Activated T-helper 1 cell treated with anti-CD3 and anti-CD28 coated beads, Interleukin-2, amount 50 U/mL, for 16 hours (primary cell): ENCODE measurements at places on chromosomes 6 and 20.

DNA sequence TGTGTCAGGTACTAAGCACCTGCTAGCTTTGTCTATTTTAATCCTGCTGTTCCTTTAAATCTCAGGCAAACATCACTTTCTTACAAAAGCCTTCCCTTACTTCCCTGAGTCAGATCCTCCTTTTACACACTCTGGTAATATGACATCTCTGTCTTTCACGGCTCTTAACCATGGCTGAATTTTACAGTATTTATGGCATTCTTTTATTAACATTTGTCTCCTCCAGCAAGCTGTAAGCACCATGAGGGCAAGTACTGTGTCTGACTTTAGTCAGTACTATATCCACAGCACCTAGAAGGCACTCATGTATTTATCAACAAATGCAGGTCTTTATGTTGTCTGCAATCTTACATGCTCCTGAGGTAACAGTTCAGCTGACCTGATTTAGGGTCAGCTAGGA, 33.7 kb upstream of the HBS1L start:
- no peak for DNase-seq

DNA sequence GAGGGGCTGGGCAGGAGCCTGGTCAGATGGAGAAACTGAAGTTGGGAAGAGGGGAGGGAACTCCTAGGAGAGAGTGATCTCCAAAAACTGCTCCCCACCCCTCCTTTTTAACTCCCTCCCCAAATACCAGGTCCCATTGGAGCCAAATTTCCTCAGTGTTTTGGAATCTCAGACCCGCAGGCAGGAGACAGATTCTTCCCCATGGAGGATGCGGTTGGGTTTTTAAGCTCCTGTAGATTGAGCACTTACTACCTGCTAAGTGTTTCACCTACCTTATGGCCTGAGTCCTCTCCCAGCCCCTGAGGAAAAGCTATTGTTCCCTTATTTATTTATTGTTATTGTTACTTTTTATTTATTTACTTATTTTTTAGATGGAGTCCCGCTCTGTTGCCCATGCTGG, 73.2 kb downstream of the CEBPB start:
- no peak for DNase-seq

GRCh38 chr6:12436224-12436623, 146.1 kb downstream of the EDN1 start:
- DNase-seq, result no peak

DNA sequence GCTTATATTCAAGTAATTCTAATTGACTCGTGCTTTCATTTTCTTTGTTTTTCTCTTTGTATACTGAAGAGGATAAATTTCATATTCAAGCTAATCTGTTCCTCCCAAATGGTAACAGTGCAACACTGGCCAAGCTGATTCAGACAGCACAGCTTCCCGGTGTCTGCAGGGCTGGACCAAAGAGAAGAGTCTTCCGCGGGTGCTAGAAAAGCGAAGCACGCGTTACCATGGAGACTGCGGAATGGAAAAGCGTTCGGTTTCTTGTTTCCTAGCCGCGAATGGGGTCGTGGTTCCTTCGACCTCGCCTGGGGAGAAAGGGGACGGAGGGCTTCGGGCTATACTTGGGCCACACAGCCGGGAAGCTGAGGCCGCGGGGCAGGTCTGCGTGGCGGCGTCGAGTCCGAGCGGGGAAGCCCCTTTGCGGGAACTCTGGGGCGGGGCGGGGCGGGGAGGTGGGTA, 6.2 kb upstream of the ZNF311 start:
- DNase-seq, result no peak

DNA sequence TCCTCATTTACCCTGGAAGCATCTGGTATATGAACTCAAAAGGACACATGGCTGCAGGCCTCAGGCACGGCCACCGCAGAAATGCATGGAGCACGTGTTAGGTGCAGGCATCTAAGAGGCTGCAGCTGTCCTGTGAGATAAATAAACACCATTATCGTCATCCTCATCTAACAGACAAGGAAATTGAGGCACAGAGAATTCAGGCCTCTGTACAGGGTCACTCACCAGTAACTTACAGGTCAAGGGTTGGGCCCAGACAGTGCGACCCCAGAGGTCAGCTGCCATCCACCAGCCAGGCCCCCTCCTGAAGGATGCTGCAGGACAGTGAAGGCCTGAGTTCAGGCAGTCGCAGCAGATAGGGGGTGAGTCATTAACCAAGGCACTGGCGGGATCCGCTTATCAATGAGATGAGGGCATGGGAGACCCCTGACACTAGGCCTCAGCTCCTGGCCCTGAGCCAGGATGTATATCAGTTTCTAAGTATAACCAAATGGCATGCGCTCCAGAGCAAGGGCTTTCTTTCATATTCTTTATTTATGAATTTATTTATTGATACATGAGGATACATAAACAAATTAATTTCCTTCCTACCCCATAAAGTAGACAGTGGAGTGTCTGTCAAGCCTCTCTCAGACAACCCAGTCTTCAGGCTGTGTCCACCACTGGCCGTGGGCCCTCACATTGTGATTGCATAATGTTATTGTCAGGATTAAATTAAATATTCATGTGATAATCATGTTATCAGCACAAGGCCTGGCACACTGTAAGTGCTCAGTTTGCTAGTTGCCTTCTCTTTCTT, 316.9 kb downstream of the QKI start:
- DNase-seq, result no peak

- peak; percentile 87 for DNase-seq
Measured at GRCh38 chr6:152983637-152984512, 1.0 kb upstream of the FBXO5 start.

DNA sequence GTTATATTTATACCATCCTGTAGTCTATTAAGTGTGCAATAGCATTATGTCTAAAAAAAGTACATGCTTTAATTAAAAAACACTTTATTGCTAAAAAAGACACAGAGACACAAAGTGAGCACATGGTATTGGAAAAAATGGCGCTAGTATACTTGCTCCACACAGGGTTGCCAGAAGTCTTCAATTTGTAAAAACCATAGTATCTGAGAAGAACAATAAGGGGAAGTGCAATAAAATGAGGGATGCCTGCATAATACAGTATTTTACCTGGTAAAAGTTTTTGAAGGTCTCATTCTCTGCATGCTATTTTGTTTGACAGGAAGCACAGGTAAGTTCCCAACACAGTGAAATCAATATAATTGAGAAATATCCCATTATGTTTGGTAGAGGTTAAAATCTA, 1.6 kb downstream of the NOX3 start:
- no peak for DNase-seq

DNA sequence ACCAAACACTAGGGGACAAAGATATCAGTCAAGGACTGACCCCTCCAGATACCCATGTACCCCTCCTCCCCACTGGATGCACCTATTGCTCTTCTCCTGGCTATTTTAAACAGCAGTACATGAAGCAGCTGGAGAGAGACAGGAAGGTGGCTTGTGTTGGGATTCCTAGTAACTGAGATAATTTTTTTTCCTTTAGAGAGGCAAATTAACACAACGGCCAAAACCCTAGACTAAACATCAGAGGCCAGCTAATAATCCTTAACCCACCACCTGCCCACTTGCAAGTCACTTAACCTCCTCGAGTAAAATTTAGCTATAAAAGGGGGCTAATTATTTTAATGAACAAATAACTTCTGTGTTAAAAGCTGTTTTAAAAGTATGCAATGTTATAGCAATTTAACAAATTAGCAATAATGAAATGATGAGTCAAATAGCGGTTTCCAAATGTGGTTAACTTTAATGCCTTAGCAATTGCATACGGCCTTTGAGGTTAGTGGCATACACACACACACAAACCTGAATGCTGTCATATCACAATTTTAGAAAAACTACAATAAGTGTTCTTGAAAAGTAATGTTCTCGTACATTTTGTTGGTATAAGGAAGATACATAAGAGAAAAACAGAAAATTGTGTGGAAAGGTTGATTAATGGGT, 151.7 kb downstream of the FRK start:
- DNase-seq, result no peak

- DNase-seq, result no peak
Measured at GRCh38 chr6:90676516-90677300, 89.8 kb upstream of the MAP3K7 start.

DNA sequence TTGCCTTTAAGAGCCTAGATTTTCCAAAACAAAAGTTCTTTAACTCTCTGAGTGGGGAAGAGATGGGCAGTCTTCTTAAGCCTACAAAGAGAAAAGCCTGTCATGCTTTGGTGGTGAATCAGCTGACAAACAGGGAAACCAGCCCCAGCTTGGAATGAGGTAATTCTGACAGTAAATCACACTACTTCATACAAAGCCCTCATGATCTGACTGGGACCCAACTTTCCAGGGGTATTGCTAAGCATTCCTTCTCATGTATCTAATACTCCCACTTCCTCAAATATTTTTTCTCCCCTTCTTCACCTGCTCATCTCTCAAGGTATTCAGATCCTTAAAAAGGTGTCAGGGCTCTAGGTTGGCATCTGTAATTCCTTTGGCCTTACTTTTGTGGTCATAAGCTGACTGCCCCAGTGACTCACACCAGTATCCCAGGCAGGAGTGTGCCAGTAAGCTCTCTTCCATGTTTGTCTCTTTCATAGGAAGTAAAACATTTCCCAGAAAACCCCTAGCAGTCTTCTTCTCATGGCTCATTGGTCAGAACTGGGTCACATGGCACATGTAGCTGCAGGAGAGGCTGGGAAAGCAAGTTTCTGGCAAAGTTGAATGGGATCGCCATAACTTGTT, 15.0 kb upstream of the TBC1D22B start:
- DNase-seq, result no peak

GRCh38 chr6:6319952-6320811, at the start of gene F13A1:
Gene F13A1 (minus strand): TSS chr6:6320662. CDS start chr6:6318664, 1,998 bp downstream.
- no peak for DNase-seq

DNA sequence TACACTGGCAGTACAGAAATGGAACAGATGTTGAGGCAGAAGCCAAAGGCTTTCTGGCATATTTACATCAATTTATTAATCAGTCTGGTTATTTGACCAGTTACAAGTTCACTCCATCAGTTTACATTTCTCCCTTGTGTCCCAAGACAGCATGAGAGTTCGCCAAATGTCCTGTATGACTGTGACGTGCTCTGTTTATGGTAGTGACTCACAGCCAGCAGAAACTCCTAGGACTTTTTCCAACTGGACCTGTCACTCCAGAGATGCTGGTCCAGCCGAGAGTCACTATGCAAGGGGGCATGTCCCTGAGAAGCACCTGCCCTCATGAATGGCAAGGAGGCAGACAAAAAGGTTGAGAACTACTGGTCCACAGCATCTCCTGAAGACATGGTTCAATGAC, 160.0 kb downstream of the LRFN2 start:
- no peak for DNase-seq
